ENCODE measurements at places on chromosomes 2 and 18.
A peak's percentile ranks its signal among the peaks of the same experiment; 100 is the strongest.

- no peak for ATAC-seq
Observed at GRCh38 chr18:12656605-12656937, 1.3 kb downstream of the SPIRE1 start.

GRCh38 chr2:65357095-65357958 lies 75.1 kb downstream of the SPRED2 start:
- peak; percentile 51 for ATAC-seq

DNA sequence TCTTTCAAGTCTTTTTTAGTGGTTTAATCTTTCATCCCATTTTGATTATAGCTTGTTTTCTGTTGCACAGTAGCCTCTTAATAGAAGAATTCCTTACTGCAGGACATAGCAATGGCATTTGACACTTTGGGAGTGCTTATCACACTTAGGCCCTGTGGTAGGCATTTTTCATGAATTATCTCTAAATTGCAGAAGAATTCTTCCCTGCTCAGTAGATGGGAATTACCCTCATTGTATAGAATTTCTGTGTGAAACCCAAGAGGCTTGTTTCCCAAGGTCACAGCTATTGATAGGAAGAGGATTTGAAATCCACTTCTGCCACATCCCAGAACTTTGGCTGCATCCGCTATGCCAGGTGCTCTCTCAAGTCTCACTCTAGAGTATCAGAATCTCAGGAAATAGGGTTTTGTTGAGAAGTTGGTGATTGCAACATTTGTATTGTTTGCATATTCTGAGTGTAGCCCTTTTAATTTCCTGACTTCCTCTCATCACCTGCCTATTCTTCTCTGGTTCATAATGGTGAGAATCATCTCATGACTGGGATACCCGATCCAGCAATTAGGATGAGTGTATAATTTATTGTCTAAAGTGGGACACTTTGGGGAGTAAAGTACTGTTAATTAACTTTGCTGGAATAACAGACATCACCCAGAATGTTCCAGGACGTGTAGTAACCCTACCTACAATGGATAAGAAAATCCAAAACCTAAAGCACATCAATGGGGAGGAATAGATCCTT lies 255.2 kb upstream of the RASGRP3 start:
- no peak for ATAC-seq

- ATAC-seq = no peak
Observed at GRCh38 chr2:95287806-95288205, 9.3 kb upstream of the KCNIP3 start.

GRCh38 chr2:239159476-239159911 lies 241.3 kb downstream of the HDAC4 start:
- ATAC-seq = no peak

- no peak for ATAC-seq
Observed at GRCh38 chr18:45166341-45166835, 448.9 kb upstream of the SLC14A2 start.

- ATAC-seq = no peak
Observed at GRCh38 chr2:119385466-119385865, 18.7 kb downstream of the DBI start.

DNA sequence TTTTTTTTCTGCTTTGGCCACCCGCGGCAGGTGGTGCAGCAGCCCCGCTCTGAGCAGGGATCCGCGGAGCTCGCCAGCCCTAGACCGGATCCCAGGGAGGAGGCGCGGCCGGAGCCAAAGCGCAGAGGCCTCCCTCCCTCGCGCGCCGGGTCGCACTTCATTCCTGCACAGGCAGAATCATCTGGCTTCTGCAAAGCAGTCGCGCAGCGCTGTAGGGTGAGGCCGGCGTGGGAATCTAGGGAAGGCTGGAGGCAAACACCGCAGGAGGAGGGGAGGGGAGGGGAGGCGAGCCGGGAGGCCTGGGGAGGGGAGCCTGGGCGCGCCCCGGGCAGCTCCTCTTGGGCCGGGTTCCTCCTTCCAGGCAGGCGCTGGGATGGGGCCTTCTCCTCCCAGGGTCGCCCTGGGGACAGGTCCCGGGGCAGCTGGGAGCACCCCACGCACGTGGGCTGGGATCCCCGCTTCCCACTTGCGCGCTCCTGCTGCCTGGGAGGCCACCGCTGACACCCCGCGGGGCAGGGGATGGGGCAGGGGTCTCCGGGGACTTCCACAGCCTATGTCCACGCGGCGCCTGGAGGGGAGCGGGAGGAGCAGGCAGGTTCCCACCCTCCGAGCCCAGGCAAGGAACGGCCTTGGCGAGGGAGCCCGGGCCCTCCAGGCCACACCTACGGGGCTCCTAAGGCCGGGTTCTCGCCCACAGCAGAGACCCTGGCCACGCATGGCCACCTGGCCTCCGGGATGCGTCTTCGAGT lies 45.0 kb downstream of the MBP start:
- ATAC-seq = peak; percentile 47

DNA sequence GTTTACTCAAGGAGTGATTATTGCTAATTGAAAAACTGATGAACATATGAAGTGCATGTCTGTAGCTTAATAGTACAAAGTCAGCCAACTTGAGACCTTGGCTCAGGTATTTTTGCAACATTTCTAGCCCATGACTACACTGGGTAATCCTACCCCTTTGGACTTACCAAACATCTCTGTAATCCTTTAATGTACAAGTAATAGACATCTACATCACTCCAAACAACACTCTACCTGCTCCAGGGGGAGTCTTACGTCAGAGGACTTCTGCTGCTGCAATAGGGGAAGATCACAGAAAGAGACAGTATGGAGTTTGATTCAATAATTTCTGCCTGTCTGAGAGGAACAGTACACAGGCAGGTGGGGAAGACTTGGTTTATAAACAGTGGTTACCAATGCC lies 54.0 kb downstream of the IWS1 start:
- no peak for ATAC-seq

DNA sequence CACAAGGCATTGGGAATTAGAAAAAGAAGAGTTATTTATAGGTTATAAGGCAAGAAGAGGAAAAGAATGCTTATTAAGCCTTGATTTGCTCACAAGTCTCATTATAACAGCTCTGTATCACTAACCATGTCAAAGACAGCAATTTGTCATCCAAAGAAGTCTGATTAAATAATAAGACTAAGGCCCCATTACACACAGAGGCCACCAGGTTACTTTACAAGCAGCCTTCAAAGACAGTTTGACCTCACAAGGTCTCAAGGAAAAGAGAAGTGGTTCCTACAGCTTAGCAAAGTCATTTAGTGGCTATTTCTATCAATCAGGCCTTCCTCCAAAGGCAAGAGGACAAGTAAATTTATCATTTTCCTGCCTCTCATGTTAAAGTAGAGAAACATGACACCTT lies 188.5 kb downstream of the MBD2 start:
- no peak for ATAC-seq

GRCh38 chr2:171432969-171433762 lies 624 bp downstream of the METTL8 start:
- ATAC-seq = peak; percentile 50

DNA sequence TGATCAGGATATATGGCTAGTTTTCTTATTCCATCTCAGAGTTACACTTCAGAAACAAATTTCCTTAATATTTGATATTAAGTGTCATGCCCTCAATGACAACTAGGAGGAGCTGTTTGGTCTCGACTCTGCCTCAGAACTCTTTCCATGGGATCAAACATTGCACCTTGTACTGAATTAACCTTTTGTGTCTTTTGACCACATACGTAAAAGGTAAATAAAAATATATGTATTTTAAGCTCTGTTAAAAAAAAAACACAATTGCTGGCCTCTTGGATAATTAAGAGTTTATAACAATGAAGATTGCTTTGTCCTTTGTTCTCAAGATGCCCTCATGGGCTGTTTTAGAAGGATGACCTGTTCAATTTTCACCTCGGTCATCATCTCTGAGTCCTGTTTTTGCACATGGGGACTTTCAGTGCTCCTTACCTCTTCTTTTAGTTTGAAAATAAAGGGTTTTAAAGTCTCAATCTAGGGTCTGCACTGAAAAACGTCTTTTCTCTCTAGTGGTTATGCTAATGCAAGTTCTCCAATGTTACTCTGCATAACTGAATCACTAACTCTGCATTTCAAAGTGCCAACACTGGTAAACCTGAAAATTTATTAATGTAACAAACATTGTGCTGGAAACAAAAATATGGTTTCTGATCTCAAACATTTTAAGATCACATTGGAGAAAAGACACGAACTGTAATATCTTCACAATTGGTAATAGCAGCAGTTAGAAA lies 18.8 kb upstream of the FN1 start:
- no peak for ATAC-seq
